ENCODE measurements at places on chromosomes 5 and 9.
A peak's percentile ranks its signal among the peaks of the same experiment; 100 is the strongest.

- DNase-seq, result no peak
Measured at GRCh38 chr5:134609232-134609851, 23.3 kb downstream of the SAR1B start.

DNA sequence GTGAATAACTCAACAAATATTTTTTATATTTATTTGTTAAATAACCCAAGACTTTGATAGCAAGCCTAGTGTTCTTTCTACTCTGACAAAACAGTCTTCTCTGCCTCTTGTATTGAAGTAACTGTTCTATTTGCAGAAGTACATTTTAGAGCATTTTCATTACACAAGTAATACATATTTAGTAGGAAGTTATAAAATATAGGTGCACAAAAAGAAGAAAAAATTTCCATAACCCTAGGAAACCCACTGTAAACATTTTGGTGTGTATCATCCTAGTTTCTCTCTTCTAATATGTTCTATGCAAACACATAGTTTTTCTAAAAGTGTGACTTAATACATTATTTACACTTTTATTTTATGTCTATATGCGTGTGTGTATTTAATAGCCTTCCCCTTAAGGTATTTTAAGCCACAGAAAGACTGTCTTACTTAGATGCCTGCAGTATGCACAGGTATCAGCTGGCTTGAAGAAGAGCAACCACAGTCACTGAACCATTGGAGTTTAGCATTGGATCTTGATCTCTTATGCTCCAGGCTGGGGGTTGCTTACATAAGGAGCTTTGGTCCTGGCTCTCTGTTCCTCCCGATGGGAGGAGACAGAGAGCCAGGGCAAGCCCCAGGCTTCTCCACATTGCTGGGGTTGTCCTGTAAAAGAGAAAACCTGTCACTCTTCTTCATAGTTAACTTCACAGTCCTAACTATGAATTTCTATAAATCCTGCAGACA is 3.8 kb downstream of the SELENOP start:
- DNase-seq, result peak; percentile 22

- no peak for DNase-seq
Measured at GRCh38 chr9:33468797-33469621, 4.7 kb downstream of the NOL6 start.

GRCh38 chr9:114400219-114400618 is 12.4 kb upstream of the AKNA start:
- DNase-seq, result no peak

DNA sequence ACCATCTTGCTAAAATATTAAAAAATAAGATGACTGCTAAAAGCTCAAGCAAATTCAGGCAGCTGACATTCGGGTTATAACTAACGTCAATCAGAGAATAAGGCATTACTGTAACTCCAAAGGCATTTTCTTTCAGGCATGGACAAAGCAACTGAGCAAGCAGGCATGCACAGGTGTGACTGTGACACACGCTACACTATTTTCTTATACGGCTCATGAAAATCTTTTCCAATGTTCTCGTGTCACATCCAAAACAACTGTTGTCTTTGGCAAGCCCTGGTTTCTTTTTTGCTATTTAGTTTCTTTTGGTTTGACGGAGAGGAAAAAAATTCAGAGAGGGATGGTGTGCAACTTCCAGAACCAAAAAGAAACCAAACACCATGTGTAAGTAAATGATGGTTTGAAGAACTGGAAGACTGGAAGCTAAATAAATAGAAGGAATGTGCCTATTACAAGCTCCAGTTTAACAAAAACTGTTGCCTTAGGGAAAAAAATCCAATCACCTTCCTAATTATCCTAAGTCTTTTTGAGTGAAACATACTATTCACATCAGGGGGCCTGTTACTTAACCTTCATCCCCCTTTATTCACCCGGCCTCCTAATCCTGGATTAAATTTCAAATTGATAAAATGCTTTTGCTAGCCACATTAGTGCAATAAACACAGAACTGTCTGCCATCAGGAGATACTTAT is 277.6 kb downstream of the PSAT1 start:
- DNase-seq, result no peak

DNA sequence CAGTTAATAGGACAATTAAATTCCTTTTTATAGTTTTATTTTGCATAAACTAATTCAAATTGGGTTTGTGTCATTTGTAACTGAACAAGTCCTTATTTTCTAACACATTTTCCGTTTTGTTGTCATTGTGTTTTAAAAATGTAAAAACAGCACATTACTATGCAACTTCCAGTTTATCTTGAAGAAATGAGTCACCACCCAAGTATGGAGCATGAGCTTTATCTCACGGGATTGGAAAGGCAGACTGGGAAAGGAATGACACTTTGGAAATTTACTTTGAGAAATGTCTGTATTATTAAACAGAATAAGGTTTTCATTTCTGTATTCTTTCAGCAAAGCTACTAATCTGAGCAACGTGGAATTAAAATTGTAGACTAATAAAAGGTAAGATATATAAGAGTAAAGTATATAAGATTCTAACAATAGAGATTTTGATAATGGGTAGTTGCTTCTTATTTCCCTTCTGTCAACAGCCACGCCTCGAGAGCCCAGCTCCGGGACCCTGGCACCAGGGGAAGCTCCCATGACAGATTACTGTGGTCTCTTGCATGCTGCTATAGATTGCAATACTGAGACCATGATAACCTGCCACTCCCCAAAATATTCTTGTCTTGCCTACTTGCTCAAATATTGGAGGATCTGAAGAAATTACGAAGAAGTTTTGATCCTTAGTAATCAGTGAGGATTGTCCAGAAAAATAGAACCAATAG is 433.1 kb downstream of the CHSY3 start:
- DNase-seq, result no peak
